ENCODE measurements at places on chromosomes 4 and X. TPM values are rescaled to one million over a fixed set of nuclear protein-coding genes. Genes with fewer than 3 reads are reported as not detected.

The DKK2 gene
- polyA plus RNA-seq, result 1.7 TPM

The RBMX2 gene
- polyA plus RNA-seq, result 35.9 TPM

The CDX4 gene
- not detected for polyA plus RNA-seq

The SYNPO2 gene
- 14.3 TPM for polyA plus RNA-seq

The NFKB1 gene
- 25.4 TPM for polyA plus RNA-seq

The NDNF gene
- polyA plus RNA-seq, result 84.9 TPM

- no peak for DNase-seq
These were observed 142.0 kb downstream of the PLS3 start for GRCh38 chrX:115702982-115703381.

GRCh38 chrX:55778322-55778721 lies 60.8 kb downstream of the RRAGB start:
- DNase-seq, result no peak

- DNase-seq, result no peak
These were observed 3.4 kb downstream of the CTBP1 start for GRCh38 chr4:1245481-1246051.

- no peak for DNase-seq
These were observed 52.5 kb upstream of the RPL34 start for GRCh38 chr4:108567831-108568230.

GRCh38 chr4:36677874-36678273 lies 396.5 kb downstream of the DTHD1 start:
- no peak for DNase-seq

DNA sequence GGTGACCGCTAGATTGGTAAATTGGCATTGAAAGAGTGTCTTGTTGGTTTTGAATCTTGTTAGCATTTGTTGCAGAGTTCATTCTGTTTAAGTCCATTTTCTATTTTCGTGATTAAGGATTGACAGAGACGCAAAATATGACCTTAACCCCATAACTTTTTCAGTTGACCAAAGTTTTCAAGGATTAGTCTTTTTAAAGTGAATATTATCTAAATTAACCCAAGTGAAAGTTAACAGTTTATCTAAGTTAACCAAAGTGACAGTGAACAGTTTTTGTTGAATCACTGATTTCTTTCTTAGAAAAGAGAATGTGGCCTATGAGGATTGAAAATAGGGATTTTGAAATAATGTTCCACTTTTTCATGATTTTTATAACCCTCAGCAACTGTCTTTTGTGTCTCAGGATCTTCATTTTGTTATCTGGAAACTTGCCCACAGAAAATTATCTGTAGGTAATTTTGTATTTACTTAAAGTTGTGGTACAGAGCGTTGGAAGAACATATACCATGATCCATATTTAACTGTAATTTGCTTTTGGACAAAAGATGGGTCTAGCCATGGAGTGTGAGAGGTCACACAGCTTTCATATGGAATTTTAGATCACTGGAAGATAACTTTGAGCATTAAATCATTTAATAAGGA lies 3.3 kb downstream of the CPEB2 start:
- DNase-seq, result no peak

DNA sequence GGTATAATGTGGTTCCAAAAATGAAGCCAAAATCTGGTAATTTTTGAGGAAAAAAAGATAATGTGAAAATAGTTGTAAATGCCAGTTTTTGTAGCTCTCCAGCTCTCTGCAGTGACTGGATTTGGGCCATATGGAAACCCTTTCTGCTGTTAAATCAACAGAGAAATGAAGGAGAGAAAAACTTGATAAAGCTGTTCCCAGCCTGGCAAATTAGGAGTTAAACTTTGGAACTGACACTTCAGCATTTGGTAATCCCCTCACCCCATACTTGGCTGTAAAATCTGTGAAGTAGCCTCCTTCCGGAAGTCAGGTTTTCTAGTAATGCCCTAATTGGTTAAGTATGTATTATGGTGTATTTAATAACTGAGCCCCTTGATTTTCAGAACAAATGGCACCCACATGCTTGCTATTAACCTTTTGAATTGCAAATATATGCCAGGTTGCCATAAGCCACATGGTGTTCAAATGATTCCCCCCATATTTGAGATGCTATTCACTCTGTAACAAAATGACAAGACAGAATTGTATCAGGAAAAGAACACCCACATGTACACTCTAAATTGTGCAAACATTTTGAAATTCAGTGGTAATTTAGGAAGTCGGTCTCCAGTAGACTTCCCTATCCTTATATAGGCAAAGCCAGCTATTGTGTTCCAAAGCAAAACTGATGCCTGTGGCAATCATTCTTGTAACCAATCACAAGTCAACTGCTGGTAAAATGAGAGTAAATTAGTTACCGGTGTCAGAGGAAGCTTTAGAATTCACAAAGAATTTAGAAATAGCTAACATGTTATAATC lies 96.3 kb upstream of the ADAMTS3 start:
- DNase-seq, result no peak

DNA sequence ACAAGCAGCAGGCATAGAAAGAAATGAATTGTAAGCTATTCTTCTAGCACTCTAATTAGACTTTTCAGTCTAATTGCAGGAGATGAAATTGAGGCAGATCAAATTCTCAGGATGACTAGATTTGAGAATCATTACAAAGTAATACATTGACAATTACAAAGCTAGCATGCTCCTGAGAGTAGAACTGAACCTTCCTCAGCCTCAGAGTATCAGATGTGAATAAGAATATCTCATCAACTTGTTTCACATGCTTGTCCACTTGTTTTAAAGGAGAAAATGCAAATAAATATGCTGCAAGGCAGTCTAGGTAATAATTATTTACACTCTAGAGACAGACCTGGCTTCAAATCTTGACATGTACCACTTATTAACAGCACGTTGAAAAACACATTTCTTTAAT lies 491.0 kb upstream of the MAGEB2 start:
- DNase-seq, result no peak

DNA sequence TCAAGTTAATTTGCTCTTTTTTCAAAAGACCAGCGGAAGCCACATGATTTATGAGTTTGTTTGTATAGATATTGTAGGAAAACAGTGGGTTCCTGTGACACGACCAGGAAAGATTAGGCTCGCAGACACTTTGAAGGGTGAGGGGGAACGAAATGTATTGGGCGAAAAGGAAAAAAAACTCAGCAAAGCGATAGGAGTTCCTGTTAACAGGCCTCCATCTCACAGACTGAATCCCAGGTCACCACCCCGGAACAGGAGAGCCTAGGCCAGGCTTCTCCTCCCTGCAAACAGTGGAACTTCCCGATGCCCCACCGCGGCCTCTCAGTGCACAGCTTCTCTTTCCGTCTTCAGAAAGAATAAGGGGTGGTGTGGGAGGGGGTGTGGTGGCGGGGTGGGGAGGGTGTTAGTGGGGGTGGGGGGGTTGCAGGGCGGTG lies 181.8 kb upstream of the GPRIN3 start:
- no peak for DNase-seq

DNA sequence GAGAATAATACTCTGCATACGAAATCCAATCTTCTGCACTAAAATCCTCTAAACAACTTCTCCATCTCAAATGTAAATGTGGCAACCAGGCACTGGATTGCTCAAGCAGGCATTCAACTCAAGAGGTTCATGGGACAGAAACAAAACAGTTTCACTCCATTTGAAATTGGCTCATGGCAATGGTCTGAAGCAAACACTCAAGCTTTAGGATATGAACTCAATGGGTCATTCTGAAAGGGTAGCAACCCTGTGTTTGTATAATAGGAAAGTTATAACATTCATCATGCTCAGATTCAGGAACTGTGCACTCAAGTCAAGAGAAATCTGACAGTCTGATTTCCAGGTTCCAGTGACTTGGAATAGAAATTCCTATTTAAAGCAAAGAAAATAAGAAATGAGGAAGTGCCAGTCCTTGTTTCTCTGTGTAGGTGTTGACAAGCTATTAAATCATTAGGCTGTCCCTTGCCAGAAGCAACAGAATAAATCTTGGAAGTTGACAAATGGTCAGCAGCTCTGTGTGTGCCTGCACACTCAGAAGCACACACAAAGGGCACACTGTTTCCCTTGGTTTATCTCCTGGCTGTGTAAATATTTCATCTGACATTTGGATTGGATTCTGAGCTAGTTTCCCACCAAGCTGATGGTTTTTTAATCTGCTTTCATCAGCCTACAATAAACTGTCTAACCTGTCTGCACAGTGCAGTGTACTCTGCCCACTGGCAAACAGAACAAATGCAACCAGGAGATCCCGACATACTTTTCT lies 75.9 kb upstream of the CITED1 start:
- no peak for DNase-seq

GRCh38 chr4:183287309-183287659 lies 32.8 kb downstream of the CLDN22 start:
- no peak for DNase-seq

DNA sequence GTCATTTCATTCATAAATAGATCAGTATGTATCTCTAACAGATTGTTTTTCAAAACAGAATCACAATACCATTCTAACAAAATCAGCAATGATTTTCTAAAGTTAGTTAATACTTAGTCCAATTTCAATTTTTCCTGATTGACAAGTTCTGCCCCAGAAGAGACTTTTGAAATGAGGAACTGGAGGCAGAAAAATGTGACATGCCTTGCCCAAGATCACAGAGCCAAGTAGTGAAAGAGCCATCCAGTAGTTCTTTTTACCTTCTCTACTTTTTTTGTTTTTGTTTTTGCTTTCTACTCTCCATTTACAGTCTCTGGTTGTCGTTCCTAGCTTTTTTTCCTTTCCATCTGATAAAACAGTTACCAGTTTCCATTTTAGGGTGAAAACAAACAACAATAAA lies 129.3 kb upstream of the TMEM164 start:
- no peak for DNase-seq

DNA sequence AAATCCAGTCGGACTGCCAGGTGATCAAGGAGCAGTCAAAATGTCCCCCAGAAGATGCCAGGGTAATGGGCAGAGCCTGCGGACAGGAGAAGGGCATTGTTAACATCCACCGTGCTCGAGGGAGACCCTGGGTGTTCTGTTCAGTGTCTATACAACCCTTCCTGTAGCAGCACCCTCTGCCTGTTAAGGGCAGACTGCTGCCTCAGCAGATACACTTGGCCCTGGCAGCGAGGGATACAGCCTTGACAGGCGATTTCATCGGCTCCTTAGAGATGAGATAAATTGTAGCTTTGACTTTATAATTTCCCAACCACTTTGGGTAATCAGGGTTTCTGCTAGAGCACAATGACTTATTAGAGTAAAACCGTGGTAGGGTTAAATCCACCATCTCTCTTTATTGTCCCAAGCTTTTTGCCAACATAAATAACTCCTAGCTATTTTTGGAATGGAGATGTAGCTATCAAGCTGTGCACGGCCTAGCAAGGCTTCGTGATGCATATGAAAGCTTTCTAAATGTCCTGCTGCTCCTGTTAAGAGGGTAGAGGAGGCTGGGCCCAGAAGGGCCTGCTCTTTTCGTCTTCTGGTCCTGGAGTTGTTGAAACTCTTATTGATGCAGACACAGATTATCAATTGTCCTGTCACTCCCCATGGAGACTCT lies 195.9 kb downstream of the CPEB2 start:
- DNase-seq, result no peak

DNA sequence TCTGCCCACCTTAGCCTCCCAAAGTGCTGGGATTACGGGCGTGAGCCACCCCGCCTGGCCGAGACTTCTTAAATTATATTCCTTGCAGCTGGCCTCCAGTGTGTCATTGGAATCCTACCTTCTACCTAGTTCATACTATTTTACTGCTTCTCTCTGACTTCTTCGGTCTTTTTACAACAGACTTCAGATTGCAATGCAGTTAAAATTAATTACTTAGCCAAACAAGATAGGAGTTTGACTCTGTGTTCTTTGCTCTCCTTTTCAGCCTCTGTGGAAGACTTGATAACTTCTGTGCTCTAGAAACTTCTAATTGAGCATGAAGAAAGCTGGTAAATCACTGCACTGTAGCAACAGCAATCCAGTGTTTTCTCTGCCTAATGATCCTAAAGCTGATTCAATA lies 199.5 kb downstream of the GASK1B start:
- DNase-seq, result no peak

GRCh38 chr4:146095091-146095690 lies 80.3 kb upstream of the LSM6 start:
- peak; percentile 33 for DNase-seq

GRCh38 chr4:46329118-46329976 lies 60.6 kb downstream of the GABRA2 start:
- DNase-seq, result peak; percentile 52

GRCh38 chr4:2096073-2096609 lies 37.0 kb downstream of the NAT8L start:
- no peak for DNase-seq

DNA sequence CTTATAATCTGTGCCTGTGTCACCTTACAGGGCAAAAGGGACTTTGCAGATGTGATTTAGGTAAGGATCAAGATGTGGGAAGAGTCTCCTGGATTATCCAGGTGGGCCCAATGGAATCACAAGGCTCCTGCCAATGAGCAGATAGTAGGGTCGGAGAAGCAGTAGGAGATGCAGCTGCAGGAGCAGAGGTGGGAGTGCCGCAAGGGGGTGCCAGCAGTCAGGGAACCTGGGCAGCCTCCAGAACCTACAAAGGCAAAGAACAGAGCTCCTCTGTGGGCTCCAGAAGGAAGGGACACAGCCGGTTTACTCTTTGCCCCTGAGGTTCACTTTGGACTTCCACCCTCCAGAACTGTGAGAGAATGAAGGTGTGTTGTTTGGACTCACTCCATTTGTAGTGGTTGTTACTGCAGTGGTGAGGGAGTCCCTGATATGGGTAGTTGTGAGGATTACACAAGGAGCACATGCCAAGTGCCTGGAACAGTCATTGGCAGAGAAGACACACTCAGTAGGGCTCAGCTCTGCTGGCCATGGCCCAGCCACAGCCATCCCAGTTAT lies 318.5 kb downstream of the EVC2 start:
- no peak for DNase-seq

DNA sequence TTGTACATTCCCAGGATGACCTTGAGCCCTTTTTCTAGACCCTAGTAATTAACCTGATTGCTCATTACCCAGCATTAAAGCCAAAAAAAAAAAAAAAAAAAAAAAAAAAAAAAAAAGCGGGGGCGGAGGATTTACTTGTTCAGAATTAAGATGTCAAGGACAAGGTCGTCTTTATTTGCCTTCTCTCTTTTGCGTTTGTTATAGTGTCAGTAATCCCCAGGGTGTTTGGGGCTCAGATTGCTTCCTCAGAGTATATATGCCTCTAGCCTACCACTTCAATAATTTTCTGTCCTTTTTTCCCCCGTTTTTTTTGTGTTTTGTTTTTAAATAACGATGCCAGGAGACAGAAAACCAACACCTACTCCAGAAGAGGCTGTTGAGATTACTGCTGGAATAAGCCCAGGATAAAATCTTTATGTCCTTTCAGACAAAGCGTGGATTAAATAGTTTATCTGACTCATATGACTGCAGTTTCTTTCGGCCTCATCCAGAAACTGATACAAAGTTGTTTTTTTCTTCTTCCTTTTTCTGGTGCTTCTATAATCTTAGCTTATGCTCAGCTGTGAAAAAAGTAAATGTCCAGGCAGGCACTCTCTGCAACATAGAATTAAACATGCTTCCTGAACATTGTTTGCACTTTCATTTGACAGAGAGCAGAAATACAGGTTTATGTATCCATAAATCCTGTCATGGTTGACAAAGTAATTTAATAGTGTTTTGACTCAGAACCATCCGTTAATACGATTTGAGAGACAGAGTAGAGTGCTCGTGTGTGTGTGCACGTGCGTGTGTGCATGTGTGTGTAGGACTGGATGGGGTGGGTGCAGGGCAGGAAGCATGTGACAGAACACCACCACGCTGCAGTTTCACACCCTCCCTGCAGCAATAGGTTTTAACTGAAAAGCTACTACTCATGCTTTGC lies 138.6 kb downstream of the AFF1 start:
- DNase-seq, result no peak
